Lung microvascular endothelial cell (primary cell): ENCODE measurements at places on chromosomes 2 and 18.

GRCh38 chr18:2967820-2968219 lies 45.1 kb downstream of the LPIN2 start:
- no peak for DNase-seq

DNA sequence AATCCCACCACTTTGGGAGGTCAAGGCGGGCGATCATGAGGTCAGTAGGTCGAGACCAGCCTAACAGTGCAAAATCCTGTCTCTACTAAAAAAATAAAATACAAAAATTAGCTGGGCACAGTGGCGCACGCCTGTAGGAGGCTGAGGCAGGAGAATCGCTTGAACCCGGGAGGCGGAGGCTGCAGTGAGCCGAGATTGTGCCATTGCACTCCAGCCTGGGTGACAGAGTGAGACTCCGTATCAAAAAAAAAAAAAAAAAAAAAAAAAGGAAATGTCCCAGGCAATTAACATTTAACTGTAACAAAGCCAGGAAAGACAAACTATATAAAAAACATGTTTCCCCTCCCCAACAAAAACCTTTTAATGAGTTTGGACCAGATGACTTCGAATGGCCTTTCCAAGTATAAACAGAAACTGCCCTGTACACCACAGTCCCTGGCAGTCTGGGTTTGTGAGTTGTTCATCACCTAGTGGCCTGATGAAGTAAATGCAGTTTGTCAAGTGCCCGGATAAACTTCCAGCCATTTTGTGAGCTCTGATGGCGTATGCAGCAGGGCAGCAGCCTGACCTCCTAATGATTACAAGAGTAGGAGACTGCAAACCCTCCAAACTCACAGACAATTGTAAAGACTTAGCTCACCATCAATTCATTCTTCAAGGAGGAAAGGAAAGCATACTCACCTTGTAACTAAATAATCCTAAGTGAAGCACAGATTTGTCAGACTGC lies 16.6 kb upstream of the PCBP1 start:
- peak; percentile 91 for DNase-seq

DNA sequence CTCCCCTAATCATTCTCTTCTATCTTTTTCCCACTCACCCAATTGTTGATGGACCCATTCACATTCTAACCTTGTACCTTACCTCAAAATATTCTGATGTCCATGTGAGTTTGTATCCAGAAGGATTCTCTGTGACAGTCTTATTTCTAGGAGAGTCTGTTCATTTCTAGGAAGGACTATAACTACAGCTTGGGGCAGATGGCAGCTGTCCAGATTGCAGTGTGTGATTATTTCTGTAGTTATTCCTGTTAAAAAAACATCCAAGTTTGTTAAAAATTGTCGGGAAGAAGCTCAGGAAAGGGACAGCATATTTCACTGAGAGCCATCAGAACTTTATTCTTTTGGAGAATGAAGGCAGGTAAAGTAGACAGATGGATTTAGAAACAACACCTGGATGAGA lies 142.6 kb downstream of the RAPGEF4 start:
- peak; percentile 32 for DNase-seq

GRCh38 chr2:231102772-231103171 lies 22.1 kb downstream of the HTR2B start:
- DNase-seq: no peak

- DNase-seq: no peak
Measured at GRCh38 chr2:218221000-218221399, 4.0 kb downstream of the ARPC2 start.

GRCh38 chr2:225025917-225026571 lies 16.2 kb downstream of the DOCK10 start:
- no peak for DNase-seq

DNA sequence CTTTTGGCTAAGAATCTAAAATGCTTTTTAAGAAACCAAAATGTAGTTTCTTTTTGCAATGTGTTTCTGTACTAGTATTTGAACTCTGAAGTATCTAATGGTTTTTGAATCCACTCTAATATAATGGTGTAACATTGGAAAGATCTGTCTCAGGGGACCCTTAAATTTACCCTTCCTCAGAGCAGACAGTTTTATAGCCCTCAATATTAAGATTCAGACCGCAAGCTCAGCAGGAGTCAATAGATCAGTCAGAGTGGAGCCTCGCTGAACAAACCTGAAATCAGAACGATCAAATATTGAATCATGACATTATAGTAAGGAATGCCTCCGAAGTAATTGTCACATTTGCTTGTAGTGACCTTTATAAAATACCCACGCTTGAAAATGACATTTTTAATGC lies 18.3 kb downstream of the SGPP2 start:
- no peak for DNase-seq

DNA sequence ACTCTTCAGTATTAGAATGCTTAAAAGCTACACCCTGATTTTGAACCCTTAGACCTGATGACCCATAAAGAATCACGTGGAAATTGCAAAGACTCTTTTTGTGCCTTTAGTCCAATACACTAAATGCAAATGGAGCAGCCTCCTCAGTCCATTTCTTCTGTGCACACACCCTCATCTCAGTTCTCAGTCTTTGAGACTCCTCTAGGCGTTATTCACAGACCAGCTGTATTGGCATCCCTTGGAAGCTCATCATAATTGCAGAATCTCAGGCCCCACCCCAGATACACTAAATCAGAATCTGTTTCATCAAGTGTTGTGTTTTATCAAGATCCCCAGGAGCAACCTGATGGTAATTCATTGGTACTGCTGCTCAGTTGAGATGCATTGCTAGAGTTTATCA lies 335.0 kb upstream of the ATP5MC3 start:
- DNase-seq: no peak

DNA sequence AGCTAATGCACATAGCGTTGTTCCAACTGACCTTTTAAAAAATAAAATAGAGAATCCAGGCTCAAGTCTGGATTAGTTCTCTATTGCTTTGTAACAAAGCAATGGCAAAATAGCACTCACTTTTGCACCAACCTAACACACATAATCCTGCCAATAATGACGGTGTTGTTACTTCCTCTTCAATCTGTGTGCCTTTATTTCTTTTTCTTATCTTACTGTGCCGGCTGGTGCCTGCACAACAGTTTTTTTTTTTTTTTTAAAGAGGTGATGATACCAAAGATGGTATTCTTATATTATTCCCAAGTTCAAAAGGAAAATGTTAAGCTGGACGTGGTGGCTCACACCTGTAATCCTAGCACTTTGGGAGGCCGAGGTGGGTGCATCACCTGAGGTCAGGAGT lies 3.4 kb downstream of the PLB1 start:
- no peak for DNase-seq

- no peak for DNase-seq
Measured at GRCh38 chr2:219272356-219272755, 6.8 kb upstream of the DNAJB2 start.

- peak; percentile 50 for DNase-seq
Measured at GRCh38 chr2:120765678-120766469, 30.2 kb downstream of the GLI2 start.

- DNase-seq: peak; percentile 32
Measured at GRCh38 chr2:73243884-73244570, 9.9 kb downstream of the CCT7 start.

GRCh38 chr2:150802635-150803034 lies 315.2 kb upstream of the RND3 start:
- DNase-seq: no peak

- DNase-seq: no peak
Measured at GRCh38 chr2:56801214-56801613, 617.4 kb downstream of the CCDC85A start.

GRCh38 chr18:10354241-10354811 lies 100.1 kb upstream of the APCDD1 start:
- DNase-seq: no peak

DNA sequence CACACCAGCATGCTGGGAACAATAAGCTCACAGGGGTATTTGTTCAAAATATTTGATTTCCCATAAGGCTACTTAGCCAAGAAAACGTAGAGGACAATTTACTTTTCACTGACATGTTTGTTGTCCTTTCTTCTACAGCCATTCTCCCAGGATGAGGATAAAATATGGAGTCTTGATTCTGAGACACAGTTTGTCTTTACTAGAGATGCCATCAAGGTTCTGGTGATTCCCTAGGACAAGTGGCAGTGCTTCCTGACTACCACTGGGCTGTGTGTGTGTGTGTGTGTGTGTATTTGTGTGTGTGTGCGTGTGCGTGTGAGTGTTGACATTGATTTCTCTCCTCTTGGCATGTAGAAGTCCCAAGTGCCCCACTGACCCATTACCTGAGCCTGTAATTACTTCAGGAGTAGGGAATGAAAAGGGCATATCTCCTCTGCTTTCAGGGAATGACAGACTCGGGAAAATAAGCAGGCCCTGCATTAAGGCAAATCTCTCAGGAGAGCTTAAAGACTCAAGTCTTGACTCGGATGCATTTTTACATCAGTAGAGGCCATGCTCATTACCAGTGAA lies 761.6 kb downstream of the DCC start:
- DNase-seq: no peak

DNA sequence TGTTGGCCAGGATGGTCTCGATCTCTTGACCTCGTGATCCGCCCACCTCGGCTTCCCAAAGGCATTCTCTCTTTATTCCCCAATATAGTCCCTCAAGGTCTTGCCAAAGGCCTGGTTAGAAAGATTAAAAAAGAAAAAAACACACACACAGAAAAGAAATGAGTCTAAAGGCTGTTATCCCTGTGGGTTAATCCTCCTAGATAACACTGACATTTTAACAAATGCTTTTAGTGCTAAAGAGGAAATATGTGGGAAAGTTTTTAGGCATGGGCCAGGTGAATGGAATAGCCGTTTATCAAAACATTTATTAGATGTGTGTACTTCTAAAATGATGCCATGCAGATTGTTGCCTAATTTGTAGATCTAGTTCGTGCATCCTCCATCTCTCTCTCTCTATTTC lies 261.6 kb upstream of the FN1 start:
- DNase-seq: no peak
